ENCODE measurements at places on chromosomes 16 and 17. TPM values are rescaled to one million over a fixed set of nuclear protein-coding genes. Genes with fewer than 3 reads are reported as not detected.

Gene ABCA10
- total RNA-seq, result 9.6 TPM

Gene RAB26
- 0.32 TPM for total RNA-seq

Gene LRRC46
- total RNA-seq, result 0.54 TPM

Gene ITGB3
- 1.1 TPM for total RNA-seq

Gene TBC1D3K
- not detected for total RNA-seq

Gene C16orf74
- total RNA-seq, result not detected

Gene ORC6
- total RNA-seq, result 0.27 TPM

Gene RSKR
- 4.3 TPM for total RNA-seq

Gene NACA2
- total RNA-seq, result not detected

Gene OTOP3
- not detected for total RNA-seq

Gene NXN
- 79.4 TPM for total RNA-seq

Gene ALDH3A1
- total RNA-seq, result 0.24 TPM

Gene B3GNT9
- total RNA-seq, result 0.69 TPM

Gene GGT6
- not detected for total RNA-seq

Gene KIF2B
- not detected for total RNA-seq

Gene CCL8
- total RNA-seq, result not detected

Gene SCIMP
- 0.54 TPM for total RNA-seq

Gene SLC38A8
- total RNA-seq, result not detected

Gene WNK4
- total RNA-seq, result 0.09 TPM

Gene ABCC1
- 34.5 TPM for total RNA-seq

Gene GPR142
- not detected for total RNA-seq

Gene NPIPB8
- total RNA-seq, result not detected

Gene EVPL
- total RNA-seq, result not detected

Gene TNFRSF17
- total RNA-seq, result not detected

Gene KRT28
- total RNA-seq, result not detected

Gene RBFOX1
- 122 TPM for total RNA-seq

Gene TP53TG3F
- total RNA-seq, result not detected

Gene CCL16
- not detected for total RNA-seq

Gene MEOX1
- 8.7 TPM for total RNA-seq

Gene SPEM3
- total RNA-seq, result not detected

Gene IRX5
- total RNA-seq, result 6.8 TPM

Gene TBC1D28
- not detected for total RNA-seq
